ENCODE measurements at places on chromosomes 2 and 18.

DNA sequence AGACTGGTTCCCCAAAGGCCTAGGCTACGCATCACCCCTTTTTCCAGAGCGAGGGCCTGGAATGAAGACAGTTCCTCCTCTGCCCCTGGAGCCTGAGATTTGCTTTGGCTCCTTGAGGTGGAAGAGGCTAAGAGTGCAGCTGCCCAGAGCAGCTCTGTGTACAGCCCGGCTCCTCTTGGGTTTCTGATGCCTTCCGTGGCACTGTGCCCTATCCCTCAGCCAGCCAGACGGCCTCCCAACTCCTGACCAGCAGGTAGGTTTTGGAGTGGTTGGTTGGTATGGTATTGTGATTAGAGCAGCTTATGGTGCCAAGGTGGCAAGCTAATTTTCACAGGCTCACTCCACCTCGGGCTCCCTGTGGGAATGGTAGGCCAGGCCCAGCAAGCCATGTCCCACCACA is 112.2 kb downstream of the TANC1 start:
- no peak for DNase-seq

DNA sequence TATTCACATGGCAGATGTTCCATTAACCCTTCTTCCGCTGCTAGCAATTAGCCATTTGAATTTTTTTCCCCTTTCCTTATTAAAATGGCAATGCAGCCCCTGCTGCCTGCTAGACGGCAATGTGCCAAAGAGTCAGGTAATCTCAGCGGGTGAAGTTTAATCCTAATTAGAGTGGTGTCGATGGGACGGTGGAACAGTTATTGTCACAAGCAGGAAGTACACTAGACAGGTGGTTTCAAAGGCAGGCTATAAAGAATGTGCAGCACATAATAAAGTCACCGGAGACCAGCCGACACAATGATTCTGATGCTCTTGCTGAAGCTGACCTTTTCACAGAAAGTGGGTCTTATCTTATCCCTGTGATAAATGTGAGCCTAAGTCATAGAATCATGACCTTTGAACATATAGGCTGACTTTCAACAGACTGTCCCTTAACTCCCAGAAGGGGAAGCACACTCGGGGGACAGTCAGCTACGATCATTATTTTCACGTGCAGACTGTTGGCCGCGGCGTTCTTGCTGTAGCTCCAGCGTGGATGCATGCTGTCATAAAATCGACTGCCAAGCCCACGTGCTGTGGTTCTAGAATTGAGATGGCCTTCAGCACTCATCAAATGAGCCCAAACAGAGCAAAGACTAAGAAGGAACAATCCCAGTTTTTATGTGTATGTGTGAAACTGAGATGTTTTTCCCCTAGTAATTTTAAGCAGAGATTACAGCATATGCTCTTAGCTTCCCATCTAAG is 926.2 kb upstream of the SOX11 start:
- DNase-seq: no peak

DNA sequence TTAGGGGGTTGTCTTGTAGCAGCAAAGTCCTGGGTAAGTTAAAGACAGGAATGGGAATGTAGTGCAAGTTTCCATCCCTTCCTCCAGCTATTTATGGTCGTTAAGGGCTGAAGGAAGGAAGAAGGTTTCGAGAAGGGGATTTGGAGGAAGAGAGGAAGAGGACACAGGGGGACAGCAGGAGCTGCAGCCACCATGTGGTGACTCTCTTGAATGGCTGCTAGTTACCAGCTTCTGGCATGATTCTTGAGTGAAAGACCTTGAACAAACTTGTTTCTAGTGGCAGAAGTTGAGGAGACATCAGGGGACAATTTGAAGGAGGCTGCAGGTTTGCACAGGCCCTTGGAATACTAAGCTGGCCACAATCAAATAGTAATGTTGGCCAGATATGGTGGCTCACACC is 116.6 kb downstream of the MTX2 start:
- no peak for DNase-seq

GRCh38 chr2:111030260-111030891 is 90.3 kb upstream of the BCL2L11 start:
- DNase-seq: no peak

GRCh38 chr2:180010701-180011100 is 3.6 kb upstream of the CWC22 start:
- DNase-seq: no peak

DNA sequence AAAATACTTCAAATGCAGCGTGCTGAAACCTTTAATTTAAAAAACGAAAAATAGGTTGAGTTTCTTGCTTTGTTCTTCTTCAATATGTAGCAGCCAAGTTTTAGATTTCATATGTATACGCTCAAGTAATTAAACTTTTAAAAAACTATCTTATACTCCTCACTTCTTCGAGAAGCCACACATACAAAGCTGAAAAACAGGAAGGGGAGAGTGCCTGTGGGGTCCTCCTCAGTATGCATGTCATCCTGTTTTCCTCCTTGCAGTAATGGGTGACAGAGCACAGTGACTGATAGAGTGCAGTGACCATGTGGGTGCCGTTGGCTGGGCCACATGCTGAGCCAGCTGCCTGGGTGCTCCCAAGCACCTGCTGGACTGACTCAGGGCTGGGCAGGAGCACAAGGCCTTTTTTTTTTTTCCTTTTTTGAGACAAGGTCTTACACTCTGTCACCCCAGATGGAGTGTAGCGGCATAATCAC is 33.3 kb downstream of the UXS1 start:
- DNase-seq: no peak

All from endothelial cell (in vitro differentiated cells).